ENCODE measurements at places on chromosomes 7 and 10.

DNA sequence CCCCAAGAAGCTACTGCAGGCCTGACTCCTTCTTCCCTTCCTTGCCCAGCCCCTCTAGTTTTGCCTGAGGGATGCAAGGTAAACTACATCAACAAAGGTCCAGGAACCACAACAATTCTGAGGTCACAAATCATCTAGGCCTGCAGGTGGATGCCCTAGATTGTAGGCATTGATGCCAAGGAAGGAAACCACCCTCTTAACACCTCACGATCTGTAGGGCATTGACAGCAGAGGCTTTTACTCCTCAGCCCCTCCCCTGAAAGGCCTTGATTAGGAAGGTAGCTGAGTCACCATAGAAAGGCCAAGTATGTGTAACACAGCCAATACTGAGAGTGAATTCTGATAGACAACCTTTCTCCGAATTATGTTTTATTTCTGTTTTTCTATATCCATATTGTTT, 46.7 kb upstream of the FAM3C start:
- no peak overlapping the region for H3K27ac ChIP-seq
- H3K36me3 ChIP-seq = no peaks in the 10 kb centered on the region
- no peaks in the 10 kb centered on the region for H3K27me3 ChIP-seq
- H3K4me1 ChIP-seq = peaks cover 6% of the 10 kb centered on the region
- DNase-seq = no peak

DNA sequence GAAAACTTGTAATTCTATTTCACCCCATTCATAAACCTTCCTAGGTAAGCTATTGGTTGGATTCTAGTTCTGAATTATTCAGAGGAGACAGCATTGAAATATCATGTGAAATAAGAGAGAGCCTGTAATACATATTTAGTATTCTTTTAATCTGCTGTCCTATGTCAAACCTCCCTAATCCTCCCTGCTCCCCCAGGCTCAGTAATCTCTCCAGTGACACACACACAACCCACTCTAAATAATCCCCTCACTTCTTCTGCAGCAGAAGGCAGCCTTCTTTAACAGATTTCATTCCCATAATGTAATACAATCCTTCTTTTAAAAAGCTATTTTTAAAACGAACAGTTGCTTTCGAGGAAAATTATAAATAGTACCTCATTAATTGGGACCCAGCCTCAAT, 639.7 kb upstream of the AUTS2 start:
- H3K27ac ChIP-seq = no peak overlapping the region
- no peak overlapping the region for H3K4me3 ChIP-seq
- no peaks in the 10 kb centered on the region for H3K36me3 ChIP-seq
- no peaks in the 10 kb centered on the region for H3K4me1 ChIP-seq

DNA sequence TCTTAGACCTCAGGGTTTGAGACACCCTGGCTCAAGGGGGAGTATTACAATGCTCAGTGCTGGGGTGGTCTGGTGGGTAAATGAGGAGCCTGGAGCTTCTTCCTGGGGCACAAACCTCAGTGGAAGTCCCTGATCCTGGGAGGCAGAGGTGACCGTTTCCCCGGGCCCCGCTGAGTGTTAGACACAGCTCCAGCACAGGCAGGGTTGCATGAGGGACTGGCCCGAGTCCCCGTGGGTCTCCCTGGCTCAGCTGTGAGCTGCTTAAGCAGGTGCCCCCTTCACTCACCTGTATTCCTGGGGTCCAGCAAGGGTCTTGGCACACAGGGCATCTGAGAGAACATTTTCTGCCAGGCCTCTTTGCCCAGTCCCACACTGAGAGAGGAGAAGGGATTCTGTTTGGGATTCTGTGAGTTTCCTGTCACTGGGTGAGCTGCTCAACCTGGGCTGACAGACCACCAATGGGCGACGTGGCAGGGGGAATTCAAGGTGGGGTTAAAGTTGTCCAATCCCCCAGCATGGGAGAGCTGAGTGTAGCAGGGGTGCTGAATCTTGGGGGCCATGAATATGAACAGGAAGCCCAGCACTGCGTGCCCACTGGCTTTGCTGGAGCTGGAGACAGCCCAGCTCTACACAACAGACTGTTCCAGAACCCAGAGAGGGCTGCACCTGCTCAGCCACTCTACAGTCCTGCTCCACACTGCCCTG, 29.9 kb downstream of the DDIT4 start:
- H3K36me3 ChIP-seq = no peaks in the 10 kb centered on the region
- DNase-seq = no peak
- no peak overlapping the region for H3K4me3 ChIP-seq
- peaks cover 8% of the 10 kb centered on the region for H3K4me1 ChIP-seq
- no peaks in the 10 kb centered on the region for H3K27me3 ChIP-seq

DNA sequence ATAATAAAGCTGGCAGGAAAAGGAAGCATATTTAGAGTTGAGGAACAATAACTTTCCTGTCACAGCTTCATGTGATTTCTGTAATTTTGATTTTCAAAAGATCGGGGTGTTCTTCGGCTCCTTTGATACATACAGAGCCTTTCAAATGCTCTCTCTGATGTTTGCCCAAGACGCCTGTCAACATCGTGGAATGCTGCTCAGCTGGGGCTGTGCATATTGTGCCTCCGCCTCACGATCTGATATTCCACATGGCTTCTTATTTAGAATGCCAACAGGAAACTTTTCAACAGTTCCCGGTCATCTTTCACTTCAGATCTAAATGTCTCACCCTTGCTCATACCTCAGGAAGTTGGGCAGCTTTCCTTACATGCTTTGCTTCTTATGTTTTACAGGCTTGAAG, 7.3 kb downstream of the NPY start:
- peaks cover 4% of the 10 kb centered on the region for H3K27me3 ChIP-seq
- no peaks in the 10 kb centered on the region for H3K36me3 ChIP-seq
- no peaks in the 10 kb centered on the region for H3K4me1 ChIP-seq
- no peak for DNase-seq

DNA sequence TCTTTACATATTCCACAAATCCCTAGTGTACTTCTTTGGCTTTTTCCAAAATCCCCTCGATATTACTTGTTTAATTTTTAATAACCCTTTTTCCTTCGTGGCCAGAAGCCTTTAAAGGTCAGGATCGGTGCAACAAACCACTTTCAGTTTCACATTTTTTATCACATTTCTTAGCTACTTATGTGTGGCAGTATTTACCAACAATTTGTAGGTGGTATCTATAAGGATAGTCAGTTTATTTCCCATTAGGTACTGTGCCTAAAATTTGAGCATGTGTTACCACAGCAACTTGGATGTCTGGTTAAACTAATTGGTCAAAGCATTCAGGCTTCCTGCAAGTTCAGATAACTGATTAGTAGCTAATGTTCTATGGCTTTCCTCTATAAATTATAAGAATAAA, 104.9 kb downstream of the CDK14 start:
- peaks cover 2% of the 10 kb centered on the region for H3K4me1 ChIP-seq
- peak; percentile 18 for DNase-seq
- H3K36me3 ChIP-seq = no peaks in the 10 kb centered on the region
- no peak overlapping the region for H3K27ac ChIP-seq
- H3K27me3 ChIP-seq = no peaks in the 10 kb centered on the region

All from muscle of leg (tissue), 16 donors.